Astrocyte of the cerebellum (primary cell): ENCODE measurements at places on chromosomes 12 and 14.

- no peak for DNase-seq
These were observed 81.2 kb downstream of the BCL11B start for GRCh38 chr14:99190696-99191394.

GRCh38 chr14:104240434-104241157 lies 102.2 kb downstream of the KIF26A start:
- no peak for DNase-seq

GRCh38 chr14:80167793-80168448 lies 43.4 kb downstream of the DIO2 start:
- no peak for DNase-seq

DNA sequence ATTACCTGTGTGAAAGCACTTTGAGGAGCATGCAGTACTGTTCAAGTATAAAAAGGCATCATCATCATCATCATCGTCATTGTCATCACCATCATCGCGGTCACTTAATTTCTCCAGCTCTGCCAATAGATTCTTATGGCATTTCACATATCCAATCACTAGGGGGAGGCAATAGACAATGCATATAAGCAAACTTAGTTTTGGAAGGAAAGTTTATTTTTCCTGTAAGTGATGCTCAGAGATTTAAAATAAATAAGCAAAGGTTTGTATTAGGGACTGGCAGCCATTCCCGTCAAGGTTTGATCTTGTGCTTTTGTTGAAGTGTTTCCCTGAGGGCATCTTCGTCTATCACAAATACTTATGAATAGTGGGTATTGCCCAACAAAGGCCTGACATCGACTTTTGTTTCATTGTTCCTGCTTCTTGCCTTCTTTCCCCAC lies 127.4 kb downstream of the KTN1 start:
- peak; percentile 55 for DNase-seq

DNA sequence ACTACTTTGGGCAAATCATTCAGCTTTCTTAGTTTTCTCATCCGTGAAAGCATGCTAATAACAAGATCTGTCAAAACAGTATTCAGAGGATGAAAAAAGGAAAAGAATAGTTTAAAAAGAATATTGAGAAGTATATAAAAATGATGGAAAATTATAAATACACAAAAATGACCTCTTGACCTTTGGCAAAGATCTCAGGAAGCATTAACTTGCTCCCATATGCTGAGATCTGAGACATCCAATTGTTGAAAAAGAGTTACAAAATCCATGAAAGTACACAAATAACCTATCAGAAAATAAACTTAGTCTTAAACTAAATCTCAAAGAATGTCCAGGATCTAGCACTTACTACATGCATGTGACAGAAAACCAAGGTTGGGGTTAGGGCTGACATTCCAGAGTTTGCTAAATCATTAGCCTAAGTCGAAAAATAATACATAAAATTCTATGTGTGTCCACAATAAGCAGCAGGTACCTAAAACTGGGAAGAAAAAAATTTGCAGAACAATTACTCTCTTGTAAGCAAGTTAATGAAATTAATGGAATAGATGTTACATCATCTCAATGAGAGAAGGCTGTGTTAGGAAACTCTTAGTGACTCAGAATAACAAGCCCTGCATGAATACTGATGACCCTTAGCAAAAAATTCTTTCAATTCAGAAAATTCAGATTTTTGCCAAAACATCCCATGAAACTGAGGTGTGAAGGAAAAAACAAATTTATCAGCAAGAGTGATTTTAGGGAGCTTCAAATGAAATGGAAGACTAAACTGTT lies 3.4 kb downstream of the PAH start:
- no peak for DNase-seq

- DNase-seq, result no peak
These were observed 700 bp downstream of the CNIH1 start for GRCh38 chr14:54440476-54440872.

- no peak for DNase-seq
These were observed 91.1 kb downstream of the CMKLR1 start for GRCh38 chr12:108248011-108248410.

DNA sequence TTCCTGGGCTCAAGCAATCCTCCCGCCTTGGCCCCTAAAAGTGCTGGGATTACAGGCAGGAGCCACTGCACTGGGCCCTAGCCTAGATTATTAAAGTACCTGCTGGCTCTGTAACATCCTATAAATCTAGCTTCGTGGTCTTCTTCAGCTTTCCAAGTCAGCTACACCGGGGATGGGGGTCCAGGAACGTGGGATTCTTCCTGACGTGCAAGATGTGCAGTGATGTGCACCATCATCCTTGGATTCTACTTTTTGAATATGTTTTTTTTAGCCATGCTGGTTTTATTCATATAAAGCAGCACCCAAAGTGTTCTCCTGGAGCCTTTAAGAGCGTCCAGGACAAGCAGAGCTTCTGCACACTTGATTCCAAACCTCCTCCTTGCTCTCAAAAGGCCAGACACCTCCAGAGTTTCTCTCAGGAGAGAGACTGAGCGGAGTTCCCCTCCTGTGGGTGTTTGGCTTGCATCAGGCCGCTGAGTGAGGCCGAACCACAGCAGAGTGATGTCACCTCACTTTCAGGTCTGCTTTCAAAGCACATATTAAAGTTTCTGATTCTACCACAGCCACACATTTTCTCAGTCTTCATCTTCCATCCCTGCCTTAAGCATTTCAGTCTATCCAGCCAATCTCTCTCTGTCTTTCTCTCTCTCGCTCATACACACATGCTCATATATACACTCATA lies 33.4 kb downstream of the VCPKMT start:
- no peak for DNase-seq

DNA sequence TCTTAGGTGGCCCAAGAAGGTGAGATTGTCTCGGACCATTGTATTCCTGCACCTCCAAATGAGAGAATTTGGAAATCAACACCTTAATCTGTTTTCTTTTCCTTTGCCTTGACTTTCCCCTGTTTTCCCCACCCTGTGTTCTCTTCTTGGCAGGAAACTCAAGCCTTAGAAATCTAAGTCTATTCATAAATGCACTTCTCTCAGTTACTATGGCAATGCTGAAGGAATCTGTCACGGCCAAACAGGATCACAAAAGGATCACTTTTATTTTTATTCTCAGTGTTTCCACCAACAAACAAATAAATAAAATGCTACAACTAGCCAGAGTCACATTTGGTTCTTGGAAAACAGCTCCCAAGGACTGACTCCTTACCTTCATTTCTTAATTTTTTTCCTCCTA lies 270.5 kb downstream of the BCAT1 start:
- no peak for DNase-seq

- no peak for DNase-seq
These were observed 107.7 kb upstream of the BTG1 start for GRCh38 chr12:92253301-92253700.

DNA sequence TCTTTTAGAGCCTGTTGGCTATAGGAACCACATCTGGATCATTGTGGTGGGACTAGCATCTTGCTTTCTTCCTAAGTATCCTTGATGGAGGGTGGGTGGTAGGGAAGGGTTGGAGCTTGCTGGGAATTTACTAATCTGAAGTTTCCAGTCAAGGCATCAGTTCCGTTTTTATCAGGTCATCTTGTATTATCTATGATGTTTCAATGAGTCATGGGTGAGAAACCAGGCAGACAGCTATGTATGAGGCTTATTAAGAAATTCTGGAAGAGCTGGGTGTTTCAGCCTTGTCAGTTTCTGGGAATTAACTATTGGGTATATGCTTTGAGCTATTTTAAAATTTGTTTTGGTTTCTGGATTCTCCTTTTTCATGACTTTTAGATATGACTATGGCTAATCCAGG lies 11.3 kb downstream of the TSFM start:
- DNase-seq, result no peak

GRCh38 chr14:20751963-20752562 lies 6.4 kb downstream of the EDDM3A start:
- no peak for DNase-seq

- peak; percentile 44 for DNase-seq
These were observed 288.7 kb upstream of the FLRT2 start for GRCh38 chr14:85241022-85241855.

DNA sequence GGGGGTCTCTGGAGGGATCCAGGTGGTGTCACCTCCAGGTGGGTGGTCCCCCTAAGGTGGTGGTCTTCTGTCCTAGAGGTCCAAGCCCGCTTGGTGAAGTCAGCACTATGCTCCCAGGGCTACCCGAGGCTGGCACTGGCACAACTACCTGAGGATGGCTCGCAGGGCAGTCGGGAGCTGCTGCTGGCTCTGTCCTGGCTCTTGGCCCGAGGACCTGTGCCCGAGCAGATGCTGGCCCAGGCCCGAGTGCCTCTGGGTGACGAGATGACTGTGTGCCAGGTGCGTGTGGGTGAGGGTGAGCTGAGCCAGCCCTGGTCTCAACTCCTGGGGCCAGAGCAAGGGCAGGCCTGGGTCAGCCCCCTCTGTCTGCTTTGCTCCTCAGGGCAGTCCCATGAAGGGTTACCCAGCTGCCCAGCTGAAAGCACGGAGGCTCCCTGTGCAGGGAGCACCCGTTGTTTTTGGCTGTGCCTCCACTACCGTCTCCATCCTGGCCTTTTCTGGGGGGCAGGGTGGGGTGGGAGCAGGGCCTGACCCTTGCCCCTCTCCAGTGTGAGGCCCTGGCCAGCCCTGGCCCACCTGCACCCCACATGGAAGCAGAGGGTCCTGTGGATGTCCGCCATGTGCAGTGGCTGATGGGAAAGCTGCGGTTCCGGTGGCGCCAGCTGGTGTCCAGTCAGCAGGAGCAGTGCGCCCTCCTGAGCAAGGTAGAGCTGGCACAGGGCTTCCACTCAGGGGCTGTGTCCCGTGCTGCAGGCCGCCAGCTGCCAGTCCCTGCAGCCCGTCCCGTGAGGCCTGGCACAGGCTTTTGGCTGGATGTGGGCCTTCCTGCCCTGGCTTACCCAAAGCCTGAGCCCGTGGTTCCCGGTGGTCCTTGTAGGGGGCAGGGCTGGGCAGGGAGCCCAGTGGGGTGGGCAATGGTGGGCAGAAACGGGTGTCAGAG lies 1.3 kb downstream of the TEDC1 start:
- DNase-seq, result no peak

DNA sequence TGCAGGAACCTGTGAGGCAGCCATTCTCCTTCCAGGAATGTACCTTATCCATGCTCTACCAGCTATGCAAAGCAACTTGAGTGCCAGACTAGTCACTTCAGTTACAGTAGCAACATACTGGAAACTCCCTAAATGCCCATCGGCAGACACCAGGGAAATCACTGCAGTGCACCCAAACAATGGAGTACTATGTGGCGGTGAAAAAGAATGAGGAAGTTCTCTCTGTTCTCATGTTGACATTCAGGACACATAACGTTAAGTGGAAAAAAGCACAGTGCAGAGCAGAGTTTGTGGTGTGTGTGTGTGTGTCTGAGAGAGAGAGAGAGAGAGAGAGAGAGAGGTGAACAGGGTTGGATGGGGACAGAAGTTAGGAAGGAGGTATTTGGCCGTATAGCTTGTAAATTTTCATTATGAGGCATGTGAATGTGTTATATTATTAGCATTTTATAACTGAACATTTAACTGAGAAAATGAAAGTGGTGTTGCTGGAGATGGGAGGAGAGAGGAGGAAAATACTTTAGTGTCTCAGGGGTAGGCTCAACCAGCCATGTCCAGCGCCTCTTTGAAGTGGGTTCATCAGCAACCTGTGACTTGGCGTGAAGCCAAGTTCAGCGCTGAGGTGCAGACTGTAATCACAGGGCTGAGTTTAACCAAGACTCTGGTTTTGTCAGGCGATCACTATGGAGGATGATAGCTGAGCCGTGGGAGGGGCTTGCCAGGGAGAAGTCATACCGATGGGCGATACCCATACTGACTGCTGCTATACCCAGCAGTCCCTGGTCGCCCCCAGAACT lies 17.3 kb downstream of the TNFAIP2 start:
- DNase-seq, result no peak

DNA sequence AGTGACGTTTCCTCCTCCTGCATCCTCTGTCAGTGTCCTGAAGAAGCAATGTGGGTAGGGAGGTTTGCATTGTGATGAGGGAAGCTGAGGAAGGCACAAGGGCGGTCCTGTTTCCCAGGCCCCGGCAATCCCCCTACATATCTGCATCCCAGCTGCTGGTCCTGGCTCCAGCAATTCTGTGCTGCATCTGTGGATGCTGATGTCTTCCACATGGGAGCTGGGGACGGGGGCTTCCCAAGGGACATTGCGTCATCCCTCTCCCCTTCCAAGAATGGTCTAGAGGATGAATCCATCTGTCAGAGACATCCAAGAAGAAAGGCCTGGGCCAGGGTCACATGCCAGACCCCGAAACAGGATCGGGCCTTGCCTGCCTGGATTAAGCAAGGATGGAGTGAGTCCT lies 52.1 kb downstream of the TSPAN11 start:
- no peak for DNase-seq

DNA sequence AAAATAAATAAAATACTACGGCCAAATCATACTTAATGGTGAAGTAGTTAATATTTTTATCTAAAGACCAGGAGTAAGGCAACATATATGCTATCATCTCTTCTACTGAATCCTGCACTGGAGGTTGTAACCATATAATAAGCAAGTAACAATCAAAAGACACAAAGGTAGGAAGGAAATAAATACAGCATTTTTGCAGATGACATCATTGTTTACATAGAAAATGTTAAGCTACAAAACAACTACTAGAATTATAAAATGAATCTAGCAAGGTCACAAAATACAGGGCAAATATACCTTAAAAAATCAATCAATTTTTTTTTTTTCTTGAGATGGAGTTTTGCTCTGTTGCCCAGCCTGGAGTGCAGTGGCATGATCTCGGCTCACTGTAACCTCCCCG lies 51.6 kb upstream of the BDKRB2 start:
- no peak for DNase-seq

DNA sequence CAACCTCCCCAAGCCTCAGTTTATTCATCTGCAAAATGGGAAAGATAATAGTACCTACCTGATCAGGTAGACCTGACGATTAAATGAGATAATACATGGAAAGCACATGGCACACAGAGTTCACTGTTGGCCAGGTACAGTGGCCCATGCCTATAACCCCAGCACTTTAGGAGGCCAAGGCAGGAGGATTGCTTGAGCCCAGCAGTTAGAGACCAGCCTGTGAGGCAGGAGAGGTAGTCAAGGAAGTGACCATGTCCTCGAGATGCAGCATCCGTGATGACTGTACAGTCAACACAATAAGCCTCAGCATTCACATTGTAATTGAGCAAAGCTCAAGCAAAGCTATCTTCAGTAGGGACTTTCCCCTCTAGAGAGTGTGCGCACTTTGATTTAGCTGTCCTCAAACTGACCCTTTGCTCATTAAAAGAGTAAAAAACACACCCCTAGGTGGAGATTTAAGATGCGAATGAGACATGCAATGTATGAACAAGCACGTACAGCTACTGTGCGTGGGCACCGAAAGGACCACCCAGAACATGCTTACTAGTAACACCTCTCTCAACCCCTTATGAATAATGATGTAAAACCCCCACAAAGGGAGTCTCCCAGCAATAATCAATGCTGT lies 9.9 kb downstream of the ISCU start:
- no peak for DNase-seq

GRCh38 chr14:68959035-68959434 lies 20.1 kb downstream of the ACTN1 start:
- no peak for DNase-seq

GRCh38 chr12:89693639-89694202 lies 14.9 kb downstream of the ATP2B1 start:
- peak; percentile 68 for DNase-seq
